ENCODE measurements at places on chromosomes 4 and X. TPM values are rescaled to one million over a fixed set of nuclear protein-coding genes. Genes with fewer than 3 reads are reported as not detected.
A peak's percentile ranks its signal among the peaks of the same experiment; 100 is the strongest.

The IL21 gene
- not detected for total RNA-seq

The SNCA gene
- 3.5 TPM for total RNA-seq

GRCh38 chr4:55754754-55755350, 64.7 kb upstream of the EXOC1L start:
- peak; percentile 57 for DNase-seq

DNA sequence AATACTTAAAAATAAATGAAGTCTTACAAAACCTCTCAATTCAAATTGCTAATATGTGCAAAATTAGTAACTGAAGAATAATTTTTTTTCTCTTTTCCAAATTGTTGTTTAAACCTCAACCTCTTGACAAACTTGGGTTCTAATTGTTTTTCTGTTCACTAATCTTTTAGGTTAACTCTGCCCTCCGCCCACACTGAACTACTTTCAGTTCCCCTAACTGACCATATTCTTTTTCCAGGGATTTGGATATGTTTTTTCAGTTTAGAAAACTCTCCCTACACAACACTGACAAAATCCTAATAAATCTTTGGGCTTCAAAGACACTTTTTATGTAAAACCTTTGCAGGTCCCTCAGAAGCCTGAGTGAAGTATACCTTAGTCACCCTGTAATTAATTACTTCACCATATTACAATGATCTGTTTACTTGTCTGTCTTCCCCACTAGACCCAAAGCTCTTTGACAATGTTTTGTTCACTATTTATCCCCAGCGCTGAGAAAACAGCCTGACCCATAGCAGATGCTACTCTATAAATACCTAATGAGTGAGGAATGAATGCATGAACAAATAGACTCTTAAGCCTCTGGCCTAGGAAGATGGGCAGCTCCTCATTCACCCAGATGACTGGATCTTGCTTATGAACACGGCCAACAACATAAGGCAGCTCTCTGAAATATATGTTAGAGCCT, 134.9 kb downstream of the MAML3 start:
- DNase-seq = peak; percentile 40

GRCh38 chrX:15781961-15782699, 8.2 kb upstream of the ZRSR2 start:
- no peak for DNase-seq

DNA sequence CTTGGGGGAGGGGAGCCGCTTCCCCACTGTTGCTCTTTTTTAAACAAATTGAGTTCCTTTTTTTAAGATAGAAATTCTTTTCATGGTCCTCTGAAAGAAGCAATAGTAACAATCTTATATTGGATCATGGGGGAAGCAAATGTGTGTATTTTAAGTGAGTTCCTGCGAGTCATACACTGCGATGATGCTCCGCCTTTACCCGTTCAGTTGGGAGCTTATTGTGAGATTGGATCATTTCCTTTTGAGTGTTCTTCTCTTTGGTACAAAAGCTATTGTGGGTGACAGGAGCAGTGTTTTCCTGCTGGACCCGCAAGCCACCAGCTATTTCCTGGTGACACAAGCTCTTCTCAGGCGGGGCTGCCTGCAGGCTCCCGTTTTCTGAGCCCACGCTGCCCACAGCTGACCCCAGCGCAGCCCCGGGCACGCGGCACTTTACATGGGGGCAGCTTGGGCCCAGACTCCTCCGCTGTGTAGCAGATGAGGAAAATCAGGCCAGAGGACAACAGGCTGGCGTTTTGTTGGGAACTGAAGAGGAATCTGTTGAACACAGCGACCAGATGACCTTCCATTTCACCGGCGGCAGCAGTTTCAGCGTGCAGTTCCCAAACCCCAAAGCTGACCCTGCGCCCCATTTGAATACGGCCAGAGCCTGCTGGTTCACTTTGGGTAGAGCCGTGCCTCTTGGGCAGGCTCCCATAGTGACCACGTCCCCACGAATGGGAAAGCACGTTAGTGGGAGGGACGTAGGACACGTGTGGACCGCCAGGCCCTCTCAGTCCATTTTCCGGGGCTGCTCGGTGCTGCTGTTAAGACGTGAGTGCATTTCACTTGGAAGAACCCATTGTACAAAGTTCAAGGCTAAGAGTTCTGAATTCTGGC, 12.2 kb downstream of the TADA2B start:
- no peak for DNase-seq

Measured in fibroblast of villous mesenchyme (primary cell).